ENCODE measurements at places on chromosomes 3 and 15.

- DNase-seq: no peak
Measured at GRCh38 chr3:58009026-58009748, 965 bp downstream of the FLNB start.

GRCh38 chr15:80169768-80170357 lies 17.1 kb downstream of the FAH start:
- no peak for DNase-seq

DNA sequence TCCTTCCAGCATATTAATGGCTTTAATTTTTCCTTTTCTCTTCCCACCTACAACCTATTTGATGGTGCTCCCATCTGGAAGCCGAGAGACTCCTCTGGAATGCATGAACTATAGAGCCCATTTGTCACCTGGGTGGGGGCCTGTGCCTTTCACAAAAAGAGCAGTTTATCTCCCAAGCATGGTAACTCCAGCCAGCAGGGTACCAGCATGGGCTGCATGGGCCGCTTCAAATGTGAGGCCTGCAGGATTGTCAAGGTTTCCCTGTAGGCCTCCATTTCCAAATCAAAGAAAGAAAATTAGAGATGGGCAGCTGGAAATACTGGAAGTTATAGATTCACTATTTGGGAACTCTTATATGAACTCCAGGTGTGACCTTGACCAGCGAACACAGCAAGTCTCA lies 50.7 kb upstream of the SKOR1 start:
- no peak for DNase-seq

- no peak for DNase-seq
Measured at GRCh38 chr15:70314688-70315087, 217.0 kb upstream of the TLE3 start.

- DNase-seq: no peak
Measured at GRCh38 chr15:92048739-92049138, 195.2 kb downstream of the SLCO3A1 start.

DNA sequence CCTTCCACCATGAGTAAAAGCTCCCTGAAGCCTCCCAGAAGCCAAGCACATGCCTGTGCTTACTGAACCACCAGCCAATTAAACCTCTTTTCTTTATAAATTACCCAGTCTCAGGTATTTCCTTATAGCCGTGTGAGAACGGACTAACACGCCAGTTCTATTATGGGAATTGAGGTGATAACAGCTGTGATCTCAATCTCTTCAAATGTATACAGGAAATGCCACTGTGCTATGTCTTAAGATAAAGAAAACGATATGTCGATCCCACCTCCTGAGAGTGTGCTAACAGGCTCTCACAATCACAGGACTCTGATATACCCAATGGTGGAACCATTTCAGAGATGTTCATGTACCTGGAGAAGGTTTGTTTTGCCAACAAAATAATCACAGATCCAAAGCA lies 26.2 kb downstream of the CHSY1 start:
- DNase-seq: peak; percentile 78

GRCh38 chr3:184145111-184145524 lies 10.0 kb downstream of the EIF2B5 start:
- peak; percentile 60 for DNase-seq

- DNase-seq: peak; percentile 9
Measured at GRCh38 chr3:89964347-89964746, 856.9 kb downstream of the EPHA3 start.

DNA sequence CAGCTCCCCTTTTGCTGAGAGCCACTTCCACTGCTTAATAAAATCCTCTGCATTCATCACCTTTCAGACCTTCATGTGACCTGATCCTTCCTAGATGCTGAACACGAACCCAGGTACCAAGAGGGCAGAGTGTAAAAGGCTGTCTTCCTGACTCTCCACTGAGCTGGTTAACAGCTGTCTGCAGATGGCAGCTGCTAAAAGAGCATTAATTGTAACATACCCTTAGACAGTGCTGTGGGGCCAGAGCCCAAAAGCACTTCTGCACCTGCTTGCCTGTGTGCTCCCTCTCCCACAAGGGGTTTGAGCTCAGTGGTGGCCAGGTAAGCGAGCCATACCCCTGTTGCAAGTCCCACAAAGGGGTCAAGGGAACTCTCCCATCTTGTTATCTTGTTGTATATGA lies 187.3 kb downstream of the UBE2E2 start:
- no peak for DNase-seq

DNA sequence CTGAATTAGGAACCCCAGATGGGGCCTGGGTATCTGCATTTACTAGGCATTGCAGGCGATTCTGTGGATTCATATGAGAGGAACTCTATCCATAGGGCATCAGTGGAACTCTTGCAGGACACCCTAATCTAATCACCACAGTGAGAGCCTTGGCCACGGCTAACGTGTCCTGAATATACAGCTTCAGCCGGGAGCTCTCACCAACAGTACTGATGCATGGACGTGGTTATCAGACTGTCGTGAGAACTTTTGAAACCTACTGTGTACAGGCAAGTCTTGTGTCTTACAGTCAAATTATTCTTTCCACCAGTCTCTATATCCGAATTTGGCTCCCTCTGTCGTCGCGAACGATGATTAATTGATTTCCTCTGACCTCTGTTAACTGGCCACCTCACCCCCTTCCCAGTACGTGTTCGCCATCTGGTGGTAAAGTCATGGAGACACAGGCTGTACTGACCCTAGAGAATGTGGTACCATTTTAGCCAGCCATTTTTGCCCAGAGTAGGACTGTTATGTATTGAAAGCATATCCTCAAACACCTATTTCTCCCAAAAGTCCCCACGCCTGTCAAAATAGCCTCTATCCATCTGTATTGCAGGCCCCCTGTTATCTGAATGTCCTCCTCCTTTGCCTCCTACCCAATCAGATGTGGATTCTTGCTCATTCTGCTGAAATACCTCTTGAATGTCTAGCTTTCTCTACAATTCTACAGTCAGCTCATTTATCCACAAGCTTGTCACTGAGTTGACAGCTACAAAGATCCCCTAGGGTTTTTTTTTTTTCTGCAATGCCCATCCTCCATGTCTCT lies 39.7 kb downstream of the GLDN start:
- DNase-seq: peak; percentile 79

GRCh38 chr3:12070098-12070497 lies 65.9 kb downstream of the SYN2 start:
- no peak for DNase-seq

DNA sequence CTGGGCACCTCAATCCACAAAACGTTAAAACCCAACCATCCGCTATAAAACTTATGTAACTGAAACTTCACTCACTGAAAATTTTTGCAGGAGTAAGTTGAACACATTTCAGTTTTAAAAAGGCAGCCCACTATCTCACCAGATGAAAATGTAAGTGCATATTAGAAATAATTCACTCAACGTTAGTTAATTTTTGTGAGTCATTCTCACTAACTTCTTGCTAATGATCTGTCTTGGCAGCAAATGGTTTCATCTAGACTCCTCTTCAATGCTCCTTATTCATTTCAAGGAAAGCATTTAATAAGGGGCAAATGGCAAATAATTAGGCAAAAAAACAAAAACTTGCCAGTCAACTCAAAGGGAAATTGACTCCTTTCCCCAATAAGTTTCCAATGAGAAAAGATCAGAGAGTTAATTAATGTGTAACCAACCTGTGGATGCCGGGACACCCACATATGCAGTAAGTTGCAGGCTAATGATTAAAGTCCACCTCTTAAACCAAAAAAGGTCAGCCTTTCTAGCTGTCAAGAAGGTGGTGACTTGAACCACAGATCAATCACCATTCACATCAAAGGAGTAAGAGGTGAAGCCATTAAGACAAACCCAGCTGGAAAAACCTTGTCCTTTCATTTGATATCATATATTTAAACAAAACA lies 22.9 kb upstream of the PRICKLE2 start:
- DNase-seq: no peak

- peak; percentile 96 for DNase-seq
Measured at GRCh38 chr3:177665122-177665808, 468.0 kb upstream of the TBL1XR1 start.

GRCh38 chr15:63593705-63594671 lies 3.2 kb upstream of the FBXL22 start:
- DNase-seq: no peak

GRCh38 chr3:123559040-123559861 lies 25.6 kb downstream of the HACD2 start:
- DNase-seq: peak; percentile 60

DNA sequence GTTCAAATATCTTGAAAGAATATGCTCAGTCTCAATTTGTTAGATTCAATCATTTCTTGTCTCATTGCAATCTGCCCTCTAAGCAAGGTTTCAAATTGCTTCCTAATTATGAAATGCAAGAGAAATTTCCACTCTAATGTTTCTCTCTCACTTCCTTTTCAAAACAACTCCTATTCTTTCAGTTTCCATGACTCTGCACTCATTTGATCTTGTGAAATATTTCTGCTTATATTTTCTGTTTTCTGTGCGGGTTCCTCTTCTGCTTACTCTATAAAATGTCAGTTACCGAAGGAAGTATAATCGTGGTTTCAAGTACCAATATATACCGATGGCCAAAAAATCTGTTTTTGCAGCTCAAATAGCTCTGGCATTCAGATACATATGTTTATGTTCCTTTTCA lies 521.9 kb upstream of the NAALADL2 start:
- DNase-seq: no peak

- DNase-seq: peak; percentile 86
Measured at GRCh38 chr15:75672646-75673425, 25.1 kb downstream of the SNX33 start.

GRCh38 chr3:169573148-169573547 lies 90.4 kb downstream of the MECOM start:
- DNase-seq: no peak

GRCh38 chr15:67366904-67367303 lies 112.3 kb downstream of the IQCH start:
- DNase-seq: no peak

- DNase-seq: no peak
Measured at GRCh38 chr15:91970142-91970541, 116.6 kb downstream of the SLCO3A1 start.

GRCh38 chr3:14976317-14976716 lies 28.9 kb downstream of the NR2C2 start:
- DNase-seq: no peak

DNA sequence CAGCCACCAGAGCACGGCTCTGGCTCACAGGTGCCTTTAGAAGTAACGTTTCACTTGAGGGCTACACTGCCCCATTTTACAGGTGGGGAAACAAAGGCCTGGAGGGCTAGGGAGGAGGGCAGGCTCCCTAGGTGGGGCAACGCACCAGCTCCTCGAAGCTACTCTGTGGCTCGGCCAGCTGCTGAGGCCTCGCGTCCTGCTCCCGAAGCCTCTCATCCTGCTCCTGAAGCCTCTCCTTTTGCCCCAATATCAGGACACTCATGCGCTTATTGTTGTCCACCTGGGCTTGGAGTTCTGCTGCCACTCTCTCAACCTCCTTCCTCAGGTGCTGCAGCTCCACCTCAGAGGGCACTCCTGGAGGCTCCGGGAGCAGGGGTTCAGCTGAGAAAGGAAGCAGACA lies 28.2 kb upstream of the OR4F6 start:
- no peak for DNase-seq

- DNase-seq: no peak
Measured at GRCh38 chr15:58742819-58743502, 6.5 kb downstream of the ADAM10 start.

GRCh38 chr3:97880267-97880666 lies 58.5 kb downstream of the CRYBG3 start:
- peak; percentile 66 for DNase-seq

- peak; percentile 53 for DNase-seq
Measured at GRCh38 chr3:176937541-176937940, 259.7 kb downstream of the TBL1XR1 start.

DNA sequence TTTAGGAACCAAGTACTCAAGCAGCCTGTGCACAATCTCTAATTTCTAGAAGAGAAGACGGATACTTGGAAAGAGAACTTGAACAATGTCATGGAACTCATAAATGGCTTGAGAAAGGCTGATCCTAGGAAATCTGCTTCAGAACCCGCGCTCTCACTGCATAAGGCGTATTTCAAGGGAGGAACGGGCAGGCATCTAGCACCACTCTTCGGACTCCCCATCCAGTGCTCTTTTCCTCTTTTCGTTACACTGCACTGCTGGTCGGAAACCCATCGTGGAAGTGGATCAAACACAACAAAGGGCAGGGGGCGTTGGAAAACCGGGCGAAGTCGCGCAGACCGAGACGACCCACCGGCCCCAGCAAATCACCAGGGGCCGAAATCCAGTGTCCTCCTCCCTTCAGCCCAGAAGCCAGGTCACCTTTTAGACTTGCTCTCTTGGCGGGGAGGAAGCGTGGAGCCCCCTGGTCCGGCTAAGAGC lies 539 bp upstream of the TLNRD1 start:
- DNase-seq: peak; percentile 28

DNA sequence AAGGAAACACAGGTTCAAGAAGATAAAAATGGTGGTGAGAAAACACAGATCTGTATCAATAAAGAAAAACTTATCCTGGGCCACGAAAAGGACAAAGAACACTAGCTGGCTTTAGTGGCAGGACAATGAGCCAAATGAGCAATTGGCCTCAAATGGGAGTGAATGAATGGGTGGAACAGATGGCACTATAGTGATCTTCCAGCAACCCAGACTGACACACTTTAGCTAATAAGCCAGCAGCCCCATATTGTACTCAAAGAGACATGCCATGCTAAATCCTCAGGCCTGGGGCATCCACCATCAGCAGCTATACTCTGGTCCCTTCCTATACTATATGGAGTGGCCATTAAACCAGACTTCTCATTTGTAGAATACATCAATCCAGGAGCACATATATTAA lies 60.0 kb upstream of the GADL1 start:
- no peak for DNase-seq

- peak; percentile 59 for DNase-seq
Measured at GRCh38 chr15:51281368-51281967, 56.9 kb downstream of the CYP19A1 start.

DNA sequence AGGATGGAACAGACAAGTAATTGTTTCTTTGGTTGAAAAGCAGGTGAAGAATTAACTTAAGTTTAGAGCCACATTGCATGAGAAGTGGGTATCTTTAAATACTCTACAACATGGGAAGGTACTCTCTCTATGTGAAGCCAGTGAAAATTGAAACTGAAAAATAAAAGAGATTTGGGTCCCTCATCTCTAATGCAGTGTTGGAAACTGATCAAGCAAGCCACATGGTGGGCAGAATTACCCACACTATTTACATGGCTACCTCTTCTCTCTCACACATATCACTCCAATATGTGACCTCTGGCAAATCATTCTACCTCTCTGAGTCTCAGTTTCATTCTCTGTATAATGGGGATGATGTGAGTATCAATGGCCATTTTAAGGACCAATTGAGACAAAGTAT lies 339.0 kb downstream of the IL5RA start:
- no peak for DNase-seq

DNA sequence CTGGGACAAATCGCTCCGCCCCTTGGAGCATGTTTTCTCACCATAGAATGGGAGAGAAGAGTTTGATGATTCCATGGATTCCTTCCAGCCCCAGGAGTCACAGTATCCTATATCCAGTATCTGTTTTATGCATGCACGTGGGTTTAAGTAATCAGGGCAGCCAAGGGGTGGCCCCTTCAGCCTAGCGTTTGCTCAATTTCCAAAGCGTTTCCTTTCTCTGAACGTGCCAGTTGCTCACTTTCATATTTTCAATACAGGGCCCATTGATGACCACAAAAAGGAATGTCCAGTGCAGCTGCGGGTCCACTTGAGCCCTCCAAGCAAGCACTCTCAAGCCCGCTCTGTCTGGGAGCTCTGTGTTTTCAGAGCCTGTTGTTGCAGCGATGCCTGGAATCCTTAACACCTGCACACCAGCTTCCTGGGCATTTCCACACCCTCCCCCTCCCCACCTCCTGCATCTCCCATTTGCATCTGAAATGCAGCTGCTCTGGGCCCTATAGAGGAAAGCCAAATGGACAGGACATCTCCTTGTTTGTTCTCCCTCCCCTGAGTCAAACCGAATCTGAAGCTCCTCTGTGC lies 164.3 kb upstream of the LPP start:
- no peak for DNase-seq

- DNase-seq: no peak
Measured at GRCh38 chr3:165521131-165521871, 315.9 kb downstream of the BCHE start.

Data from iris pigment epithelial cell (primary cell).